Effector memory CD4-positive, alpha-beta T cell (primary cell): ENCODE measurements at places on chromosomes 1 and 21.

DNA sequence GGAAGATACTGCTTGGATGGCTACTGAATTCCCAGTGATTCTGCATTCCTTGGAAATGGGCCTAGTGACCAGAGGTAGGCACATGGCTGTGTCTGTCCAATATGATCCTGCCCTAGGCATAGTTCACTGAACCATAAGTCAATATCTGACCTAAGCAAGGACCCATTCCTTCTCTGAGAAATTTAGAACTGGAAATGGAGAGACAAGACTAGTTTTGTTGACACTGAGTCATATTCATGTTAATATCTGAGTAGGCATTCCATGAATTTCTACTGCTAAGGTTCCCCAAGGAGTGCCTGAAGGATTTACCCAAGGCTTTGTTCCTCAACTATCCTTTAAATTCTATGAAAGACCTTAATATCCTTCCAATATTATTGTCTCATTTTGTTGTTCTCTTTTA lies 329.8 kb upstream of the BEND5 start:
- DNase-seq = no peak

- no peak for DNase-seq
Observed at GRCh38 chr21:34187935-34188334, 114.6 kb downstream of the MRPS6 start.

DNA sequence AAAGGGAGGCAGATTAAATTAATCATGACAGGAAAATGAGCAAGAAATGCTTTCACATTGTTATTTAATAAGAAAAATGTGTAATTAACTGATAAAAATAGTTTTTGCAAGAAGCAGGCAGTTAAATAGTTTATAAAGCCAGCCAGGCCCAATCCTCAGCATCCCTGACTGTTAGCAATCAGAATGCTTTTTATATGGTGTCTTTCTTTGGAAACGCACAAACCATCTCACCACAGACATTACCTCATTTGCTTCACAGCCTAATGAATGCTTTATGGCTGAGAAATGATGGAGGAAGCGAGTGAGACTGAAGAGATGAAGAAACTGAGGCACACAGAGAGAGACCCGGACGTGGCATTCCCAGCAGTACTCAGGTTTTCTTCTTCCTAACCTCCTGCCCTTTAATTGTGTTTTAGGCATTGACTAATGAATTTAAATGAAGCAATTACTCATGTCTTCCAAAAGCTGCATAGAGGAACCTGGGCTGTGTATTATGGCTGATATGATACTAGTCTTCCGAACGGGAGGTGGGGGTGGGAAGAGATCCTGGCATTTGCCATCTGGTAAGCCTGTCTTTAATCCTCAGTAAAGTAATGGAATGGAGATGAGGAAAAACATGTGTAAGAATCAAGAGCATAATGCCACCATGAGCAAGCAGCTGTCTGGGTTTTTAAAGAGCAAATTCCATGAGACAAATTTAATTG lies 116.1 kb upstream of the LMO4 start:
- no peak for DNase-seq

DNA sequence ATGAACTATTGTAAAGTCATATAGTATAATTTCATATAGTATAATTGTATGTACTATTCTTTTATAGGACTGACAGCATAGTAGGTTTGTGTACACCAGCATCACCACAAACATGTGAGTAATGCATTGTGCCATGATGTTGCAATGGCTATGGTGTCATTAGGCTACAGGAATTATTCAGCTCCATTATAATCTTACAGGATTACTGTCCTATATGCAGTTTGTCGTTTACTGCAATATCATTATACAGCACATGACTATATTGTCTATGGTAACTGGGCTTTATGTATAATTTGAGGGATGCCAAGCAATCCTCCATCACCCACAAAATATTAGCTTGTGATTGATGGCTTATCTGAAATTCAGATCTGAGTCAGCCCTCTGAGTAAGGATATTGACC lies 54.2 kb upstream of the PBX1 start:
- no peak for DNase-seq

DNA sequence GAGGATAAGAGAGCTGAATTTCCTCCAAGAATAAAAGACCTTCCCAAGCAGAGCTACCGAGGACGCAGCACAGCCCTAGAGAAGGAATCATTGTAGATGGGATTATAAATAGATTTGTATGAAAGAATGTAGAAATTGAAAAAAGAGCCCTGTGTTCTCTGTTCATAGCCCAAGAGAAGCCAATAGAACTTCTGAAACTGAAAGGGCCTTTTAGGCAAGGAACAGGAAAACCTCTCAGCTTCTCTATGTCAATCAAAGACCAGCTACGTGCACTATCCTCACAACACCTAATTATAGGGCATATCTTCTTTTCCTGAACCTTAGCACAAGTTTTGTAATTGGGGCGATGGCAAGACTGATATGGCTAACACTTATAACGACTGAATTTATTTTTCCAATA lies 192.4 kb upstream of the RNPC3 start:
- DNase-seq = no peak

DNA sequence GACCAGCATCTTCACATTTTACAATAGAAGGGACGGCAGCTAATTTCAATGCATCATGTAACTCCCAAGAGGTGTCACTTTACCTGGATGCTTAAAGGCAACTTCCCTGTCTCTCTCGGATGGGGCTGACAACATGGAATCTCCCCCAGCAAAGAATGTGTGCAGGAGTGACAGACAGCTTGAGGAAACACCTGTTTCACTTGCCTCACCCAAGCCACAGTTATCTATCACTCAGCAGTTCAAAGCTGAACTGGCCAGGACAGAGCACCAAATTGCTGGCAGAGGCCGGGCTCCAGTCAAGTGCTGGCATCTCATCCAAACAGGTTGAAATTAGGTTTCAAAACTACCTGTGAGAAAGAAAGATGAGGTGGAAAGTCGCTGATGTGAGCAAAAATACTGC lies 538.0 kb upstream of the PLXNA2 start:
- DNase-seq = no peak

DNA sequence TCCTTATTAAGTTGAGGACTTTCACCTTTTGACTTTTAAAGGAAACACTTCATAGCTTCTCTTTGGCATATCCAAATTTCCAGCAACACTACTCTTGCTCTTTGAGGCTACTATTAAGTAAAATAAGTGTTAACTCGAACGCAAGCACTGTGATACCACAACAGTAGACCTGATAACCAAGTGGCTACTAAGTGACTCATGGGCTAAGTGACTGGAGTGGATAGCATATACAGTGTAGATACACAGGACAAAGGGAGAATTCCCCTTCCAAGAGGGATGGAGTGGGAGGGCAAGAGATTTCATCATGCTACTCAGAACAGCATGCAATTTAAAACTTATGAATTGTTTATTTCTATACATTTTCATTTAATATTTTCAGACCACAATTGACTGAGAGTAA lies 9.8 kb upstream of the KCNA3 start:
- no peak for DNase-seq

GRCh38 chr1:22327411-22327810 lies 124.2 kb upstream of the ZBTB40 start:
- no peak for DNase-seq

DNA sequence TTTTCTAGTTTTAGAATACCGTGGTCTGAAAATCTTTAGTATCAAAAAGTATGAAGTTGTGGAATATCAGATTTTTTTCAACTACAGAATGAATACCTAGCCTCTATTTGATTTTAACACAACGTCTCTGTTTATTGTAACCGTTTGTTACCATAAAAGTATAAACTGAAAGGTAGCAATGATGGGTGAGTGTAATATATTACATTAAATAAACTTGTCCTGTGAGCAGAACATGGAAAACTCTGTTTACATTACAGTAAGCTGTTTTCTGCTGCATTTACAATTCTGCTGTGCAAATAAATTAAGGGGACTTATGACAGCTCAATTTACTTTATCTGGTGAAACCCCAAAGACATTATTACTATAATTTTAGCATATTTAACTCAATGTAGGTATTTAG lies 62.5 kb downstream of the CHRM3 start:
- DNase-seq = no peak

GRCh38 chr1:178564086-178564782 lies 51.3 kb downstream of the TEX35 start:
- DNase-seq = no peak

GRCh38 chr1:45895406-45895805 lies 92.0 kb downstream of the MAST2 start:
- DNase-seq = no peak

DNA sequence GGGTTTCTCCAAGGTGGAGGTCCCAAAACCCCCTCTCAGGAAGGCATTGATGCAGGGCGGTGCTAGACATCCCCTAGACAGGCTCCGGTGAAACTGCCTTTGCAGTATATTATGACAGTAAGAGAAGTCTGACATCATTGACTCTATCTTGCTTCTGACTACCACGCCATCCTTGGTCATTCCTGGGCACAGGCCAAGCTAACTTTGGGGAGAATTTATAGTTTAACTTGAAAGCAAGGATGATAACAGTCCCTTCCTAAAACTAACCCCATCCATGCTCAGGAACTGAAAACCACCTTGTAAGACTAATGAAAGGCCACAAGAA lies 30.3 kb downstream of the RSPH1 start:
- no peak for DNase-seq

- no peak for DNase-seq
Observed at GRCh38 chr1:201021630-201022492, 1.7 kb downstream of the KIF21B start.

DNA sequence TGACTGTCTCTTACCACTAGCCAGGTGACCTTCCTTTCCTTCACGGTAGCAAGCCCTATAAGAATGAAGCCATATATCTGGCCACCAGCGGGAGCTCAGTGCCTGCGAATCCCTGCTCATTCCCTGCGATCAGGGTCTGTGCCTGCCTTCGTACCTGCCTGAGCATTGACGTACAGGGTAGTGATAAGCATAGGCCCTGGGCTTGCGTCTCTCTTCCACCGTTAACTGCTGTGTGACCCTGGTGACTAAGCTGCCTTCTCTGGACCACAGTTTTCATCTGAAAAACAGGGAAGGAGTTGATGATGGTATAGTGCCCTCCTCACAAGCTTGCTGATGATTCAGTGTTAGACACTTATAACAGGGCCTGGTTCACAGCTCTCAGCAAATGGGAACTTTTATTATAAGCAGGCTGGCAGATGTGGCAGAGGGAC lies 4.1 kb downstream of the ZC3H12A start:
- peak; percentile 54 for DNase-seq

- DNase-seq = no peak
Observed at GRCh38 chr21:44933918-44934260, 5.9 kb upstream of the SLX9 start.

GRCh38 chr1:18803151-18803791 lies 56.2 kb downstream of the TAS1R2 start:
- no peak for DNase-seq
